Activated naive CD4-positive, alpha-beta T cell (primary cell): ENCODE measurements at places on chromosomes 13 and 19.

GRCh38 chr13:65914716-65915115 lies 1315.4 kb downstream of the PCDH9 start:
- DNase-seq: no peak

- no peak for DNase-seq
These were observed 3.8 kb downstream of the BCL3 start for GRCh38 chr19:44752123-44752815.

DNA sequence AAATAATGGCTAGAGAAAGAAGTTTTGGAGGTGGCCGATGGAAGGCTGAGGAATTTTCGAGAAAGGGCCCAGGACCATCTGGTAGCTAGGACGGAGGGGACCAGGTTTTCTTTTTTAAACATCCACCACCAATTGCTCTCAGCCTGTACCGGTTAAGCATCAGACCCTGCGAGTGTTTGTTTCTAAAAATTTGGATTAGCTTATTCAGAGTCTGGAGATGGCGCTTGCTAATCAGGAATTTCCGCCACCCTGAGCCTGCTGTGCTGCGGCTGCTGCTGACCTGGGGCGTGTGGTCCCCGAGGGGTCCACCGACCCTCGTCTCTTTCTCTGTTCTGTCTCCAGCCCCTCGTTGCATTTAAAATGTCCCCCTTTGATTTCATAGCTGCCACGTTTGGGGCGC lies 2.0 kb downstream of the UHRF1 start:
- no peak for DNase-seq

- no peak for DNase-seq
These were observed 7.7 kb downstream of the SLC25A30 start for GRCh38 chr13:45410466-45410865.

DNA sequence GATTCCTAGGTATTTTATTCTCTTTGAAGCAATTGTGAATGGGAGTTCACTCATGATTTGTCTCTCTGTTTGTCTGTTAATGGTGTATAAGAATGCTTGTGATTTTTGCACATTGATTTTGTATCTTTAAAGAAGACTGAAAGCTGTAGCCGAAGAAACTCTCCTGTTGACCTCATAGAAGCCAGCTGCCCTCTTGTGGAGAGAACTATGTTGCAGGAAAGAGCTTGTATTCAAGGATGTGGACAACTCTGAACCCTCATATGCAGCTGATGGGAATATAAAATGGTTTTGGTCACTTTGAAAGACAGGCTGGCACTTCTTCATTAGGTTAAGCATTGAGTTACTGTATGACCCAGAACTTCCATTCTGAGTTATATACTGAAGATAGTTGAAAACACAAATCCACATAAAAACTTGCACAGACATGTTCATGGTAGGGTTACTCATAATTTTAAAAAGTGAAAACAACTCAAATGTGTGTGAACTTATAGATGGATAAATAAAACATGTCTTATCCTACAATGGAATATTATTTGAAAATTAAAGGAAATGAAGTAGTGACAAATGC lies 65.8 kb upstream of the SLITRK6 start:
- DNase-seq: no peak

- no peak for DNase-seq
These were observed 5.6 kb downstream of the SIGLEC7 start for GRCh38 chr19:51147663-51148062.

- DNase-seq: no peak
These were observed 14.9 kb downstream of the FGF21 start for GRCh38 chr19:48770266-48770665.

DNA sequence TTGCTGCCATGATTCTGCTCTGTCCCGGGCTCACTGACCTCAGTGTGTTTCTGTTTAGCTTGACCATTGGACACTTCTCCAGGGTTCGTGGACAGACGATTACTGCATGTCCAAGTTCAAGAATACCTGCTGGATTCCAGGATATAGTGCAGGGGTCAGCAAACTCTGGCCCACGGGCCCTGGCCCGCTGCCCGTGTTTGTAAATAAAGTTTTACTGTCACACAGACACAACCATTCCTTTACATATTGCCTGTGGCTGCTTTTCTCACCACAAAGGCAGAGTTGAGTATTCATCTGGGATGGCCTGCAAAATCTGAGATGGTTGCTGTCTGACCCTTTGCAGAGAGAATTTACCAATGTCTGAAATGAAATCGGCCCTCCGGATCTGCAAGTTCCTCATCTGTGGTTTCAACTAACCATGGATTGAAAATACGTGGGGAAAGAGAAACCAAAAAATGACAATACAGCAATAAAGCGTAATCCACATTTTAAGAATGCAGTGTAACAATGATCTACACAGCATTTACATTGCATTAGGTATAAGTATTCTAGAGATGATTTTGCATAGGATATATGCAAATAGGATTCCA lies 25.9 kb upstream of the F2RL3 start:
- DNase-seq: no peak

GRCh38 chr13:79659121-79659521 lies 178.2 kb downstream of the NDFIP2 start:
- no peak for DNase-seq

- DNase-seq: no peak
These were observed at the start of gene CACNG8 for GRCh38 chr19:53962887-53963431. CACNG8 (plus strand) TSS chr19:53962937.

DNA sequence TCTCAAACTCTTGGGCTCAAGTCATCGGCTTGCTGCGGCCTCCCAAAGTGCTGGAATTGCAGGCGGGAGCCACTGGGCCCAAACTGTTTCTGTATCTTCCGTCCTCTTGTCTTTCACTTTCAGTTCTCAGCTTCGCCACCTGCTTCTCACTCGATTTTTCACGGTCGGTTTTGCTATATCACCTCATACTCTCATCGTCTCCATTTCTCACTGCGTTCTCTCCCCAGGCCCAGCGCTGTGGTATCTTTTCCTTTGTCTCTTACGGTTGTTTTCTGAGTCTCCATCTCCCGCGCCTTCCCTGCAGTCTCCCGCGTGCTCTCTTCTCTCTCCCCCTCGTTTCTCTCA lies 14.9 kb downstream of the SSC5D start:
- no peak for DNase-seq

GRCh38 chr19:33157906-33158305 lies 26.0 kb downstream of the WDR88 start:
- no peak for DNase-seq

DNA sequence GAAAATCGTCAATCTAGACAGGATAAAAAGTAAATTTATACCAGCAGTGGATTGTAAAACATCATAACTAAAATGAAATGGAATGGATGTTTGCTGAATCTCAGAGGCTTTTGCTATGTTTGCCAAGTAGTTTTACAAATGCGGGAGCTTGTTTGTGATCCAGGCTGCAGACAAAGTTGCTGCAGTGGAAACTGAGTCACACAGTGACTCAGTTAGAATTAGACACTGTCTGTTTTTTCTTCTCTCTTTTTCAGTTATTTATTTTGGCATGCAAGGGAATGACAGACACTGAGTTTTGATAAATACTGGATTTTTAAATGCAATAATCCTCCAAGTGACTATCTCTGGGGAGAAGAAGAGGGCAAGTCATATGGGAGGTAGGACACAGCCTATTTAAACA lies 4.6 kb upstream of the PNMA8A start:
- DNase-seq: no peak

DNA sequence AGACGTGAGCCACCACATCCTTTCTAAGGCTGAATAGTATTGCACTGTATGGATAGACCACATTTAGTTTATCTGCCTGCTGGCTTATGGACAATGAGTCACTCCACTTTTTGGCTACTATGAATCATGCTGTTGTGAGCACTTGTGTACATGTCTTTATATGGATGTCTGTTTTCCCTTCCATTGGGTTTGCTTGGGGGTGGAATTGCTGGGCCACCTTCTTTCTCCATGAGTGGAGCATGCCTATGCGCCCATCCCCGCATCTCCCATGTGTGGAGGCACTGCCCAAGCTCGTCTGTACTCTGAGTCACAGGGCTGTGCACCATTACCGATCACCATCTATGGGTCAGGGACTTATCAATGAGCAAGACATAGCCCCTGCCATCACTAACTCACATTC lies 127.2 kb upstream of the GJB6 start:
- DNase-seq: no peak

- no peak for DNase-seq
These were observed 306.2 kb downstream of the TEX29 start for GRCh38 chr13:111626371-111627305.

GRCh38 chr19:35029737-35030256 lies 473 bp upstream of the SCN1B start:
- no peak for DNase-seq

- no peak for DNase-seq
These were observed 8.7 kb upstream of the ZBTB7A start for GRCh38 chr19:4075373-4075772.

DNA sequence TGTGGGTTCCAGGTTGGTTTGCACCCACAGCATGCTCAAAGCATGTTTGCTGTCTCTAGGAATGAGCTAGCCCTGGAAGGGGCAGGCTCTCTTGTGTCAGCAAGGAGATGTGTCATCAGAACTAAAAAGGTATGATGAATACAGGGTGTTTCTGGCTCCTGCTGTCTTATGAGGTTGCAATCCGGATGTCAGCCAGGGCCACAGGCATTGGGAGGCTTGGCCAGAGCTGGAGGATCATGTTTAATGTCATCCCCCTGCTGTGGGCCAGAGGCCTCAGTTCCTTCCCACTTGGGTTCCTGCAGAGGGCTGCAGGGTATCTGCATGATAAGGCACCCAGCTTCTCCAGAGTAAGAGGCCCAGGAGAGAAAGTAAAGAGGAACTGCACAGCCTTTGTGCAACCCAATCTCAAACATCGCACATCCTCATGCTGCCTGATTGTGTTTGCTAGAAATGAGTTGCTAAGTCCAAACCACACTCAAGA lies 193.6 kb downstream of the COL4A1 start:
- DNase-seq: no peak

DNA sequence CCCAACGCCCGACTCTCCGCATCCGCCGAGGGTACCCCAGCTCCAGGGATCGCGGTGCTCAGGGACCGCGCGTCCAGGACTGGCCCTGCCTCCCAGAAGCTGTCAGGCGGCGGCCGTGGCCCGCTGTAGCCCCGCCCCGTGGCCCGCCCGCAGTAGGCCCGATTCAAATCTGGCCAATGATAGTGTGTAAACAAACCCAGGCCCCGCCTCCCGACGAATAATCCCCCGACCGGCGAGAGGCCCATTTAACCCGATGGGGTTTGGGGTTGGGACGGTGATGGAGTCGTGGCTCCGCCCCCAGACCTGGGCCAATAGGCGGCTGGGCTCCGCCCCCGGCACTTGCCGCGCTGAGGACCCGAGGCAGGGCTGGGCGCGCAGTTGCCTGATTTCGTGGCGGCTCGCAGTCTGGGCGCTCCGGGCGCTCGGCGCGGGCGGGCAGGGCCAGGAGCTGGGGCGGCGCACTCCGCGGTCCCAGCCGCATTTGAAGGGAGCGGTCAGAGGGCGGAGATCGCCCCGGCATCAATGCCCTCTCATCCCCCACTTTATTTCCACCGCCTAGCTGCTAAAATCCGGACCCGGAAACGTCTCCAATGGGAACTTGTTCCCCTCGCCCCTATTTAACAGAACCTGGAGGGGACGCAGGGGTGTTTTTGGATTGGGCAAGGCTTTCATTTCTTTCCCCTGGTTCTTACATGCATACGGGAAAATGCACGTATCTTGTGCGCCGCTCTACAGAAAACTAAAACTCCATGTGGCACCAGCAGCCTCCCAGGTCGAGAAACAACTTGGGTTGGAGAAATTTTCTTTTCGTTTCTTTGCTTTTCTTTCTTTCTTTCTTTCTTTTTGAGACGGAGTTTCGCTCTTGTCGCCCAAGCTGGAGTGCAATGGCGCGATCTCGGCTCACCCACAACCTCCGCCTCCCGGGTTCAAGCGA lies 8.4 kb upstream of the BICRA start:
- peak; percentile 97 for DNase-seq

DNA sequence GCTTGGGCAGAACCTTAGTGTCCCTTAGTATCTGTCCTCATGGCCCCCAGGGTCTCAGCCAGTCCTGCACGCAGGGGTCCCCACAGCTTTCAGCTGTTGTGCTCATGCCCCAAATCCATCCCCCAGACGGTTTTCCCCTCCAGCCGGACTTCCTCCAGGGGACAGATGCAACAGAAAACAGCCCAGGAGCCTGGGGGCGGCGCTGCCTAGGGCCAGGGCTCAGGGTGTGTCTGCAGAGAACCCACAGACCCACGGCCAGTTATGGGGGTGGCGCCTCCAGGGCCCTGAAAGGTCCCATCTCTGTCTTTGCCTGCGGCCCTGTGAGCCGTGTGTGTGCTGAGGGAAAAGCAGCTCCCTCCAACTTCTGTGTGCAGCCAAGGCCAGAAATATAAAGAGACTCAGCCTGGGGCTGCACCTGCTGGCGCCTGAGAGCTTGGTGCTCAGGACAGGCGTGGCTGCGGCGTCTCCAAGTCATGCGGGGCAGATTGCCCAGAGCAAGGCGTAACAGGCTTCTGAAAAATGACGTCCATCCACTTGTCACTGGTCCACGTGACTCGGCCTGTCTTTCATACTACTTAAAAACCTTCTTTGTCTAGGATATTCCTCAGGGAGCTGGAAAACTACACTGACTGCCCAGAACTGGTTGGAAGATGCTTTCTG lies 22.1 kb upstream of the F7 start:
- DNase-seq: no peak

- DNase-seq: no peak
These were observed 23.4 kb downstream of the CCNE1 start for GRCh38 chr19:29834991-29835846.

GRCh38 chr19:44756089-44756562 lies 7.6 kb downstream of the BCL3 start:
- DNase-seq: no peak

- no peak for DNase-seq
These were observed 70.5 kb downstream of the ZNF536 start for GRCh38 chr19:30442674-30443073.

GRCh38 chr19:43560687-43561086 lies 14.6 kb downstream of the XRCC1 start:
- DNase-seq: no peak

DNA sequence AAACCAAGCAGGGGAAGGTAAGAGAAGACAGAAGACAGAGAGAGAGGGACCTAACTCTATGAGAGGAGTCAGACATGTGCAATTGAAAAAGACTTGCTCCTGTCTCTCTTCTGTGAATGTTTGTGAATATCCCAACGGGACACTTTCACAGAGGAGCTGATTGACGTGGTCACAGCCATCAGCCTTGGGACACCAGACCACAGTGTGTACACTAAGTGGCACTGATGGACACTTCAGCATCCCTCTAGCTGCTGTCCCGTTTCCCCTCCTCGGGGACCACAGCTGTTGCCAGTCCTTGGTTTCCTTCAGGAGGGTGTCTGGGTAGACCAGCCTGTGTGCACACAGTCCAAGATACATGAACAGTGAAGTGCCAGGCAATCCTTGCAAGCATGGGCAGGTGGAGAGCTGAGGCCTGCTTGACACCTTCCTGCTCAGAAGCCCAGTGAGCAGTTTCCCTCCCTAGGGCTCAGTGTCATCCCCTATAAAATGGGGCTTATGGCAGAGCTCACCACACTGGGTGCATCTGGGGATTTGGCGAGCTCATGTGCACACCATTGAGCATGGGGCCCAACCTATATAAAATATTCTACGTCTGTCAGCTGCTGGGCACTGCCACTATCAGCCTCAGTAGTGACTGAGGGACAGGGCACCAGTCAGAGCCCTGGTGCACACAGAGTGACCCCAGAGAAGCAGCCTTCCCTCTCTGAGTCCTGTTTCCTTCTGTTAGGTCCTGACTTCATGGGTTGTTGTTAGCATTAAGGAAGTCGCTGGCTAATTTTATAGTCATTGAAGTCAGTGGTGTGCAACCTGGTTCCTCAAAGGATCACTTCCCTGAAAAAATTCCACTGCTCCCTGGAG lies 4.3 kb upstream of the USF2 start:
- DNase-seq: no peak

- DNase-seq: no peak
These were observed 322.8 kb upstream of the EDNRB start for GRCh38 chr13:78241278-78241919.
